ENCODE measurements at places on chromosomes 12 and 14.

- no peak for DNase-seq
These were observed 771.4 kb downstream of the AACS start for GRCh38 chr12:125836647-125837046.

GRCh38 chr12:49588721-49589516 lies 16.5 kb downstream of the FAM186B start:
- no peak for DNase-seq

DNA sequence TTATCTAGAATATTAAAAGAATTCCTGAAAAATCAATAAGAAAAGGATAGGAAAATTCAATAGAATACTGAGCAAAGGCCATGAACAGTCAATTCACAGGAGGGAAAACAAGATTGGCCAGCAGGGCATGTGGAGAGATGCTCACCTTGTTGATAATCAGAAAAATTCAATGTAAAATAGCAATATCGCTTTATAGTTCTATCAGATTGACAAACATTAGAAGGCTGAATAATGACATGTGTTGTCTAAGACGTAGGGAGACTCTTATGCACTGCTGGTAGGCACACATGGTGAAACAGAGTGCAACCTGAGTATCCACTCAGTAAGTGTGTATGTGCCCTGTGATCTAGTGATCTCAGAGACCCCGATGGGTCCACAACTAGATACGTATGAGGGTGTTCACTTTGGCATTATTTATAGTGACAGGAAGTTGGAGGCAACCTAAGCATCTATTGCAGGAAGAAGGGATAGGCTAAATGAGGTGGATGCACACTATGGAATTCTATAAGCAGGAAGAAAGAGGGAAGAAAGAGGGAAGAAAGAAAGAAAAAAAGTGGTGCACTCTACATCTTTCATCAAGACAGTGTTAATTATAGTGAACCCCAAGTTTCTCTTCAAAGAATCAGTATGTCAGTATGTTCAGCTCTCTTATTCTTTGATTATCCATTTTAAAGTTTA lies 3.8 kb upstream of the ANKRD33 start:
- DNase-seq: no peak

DNA sequence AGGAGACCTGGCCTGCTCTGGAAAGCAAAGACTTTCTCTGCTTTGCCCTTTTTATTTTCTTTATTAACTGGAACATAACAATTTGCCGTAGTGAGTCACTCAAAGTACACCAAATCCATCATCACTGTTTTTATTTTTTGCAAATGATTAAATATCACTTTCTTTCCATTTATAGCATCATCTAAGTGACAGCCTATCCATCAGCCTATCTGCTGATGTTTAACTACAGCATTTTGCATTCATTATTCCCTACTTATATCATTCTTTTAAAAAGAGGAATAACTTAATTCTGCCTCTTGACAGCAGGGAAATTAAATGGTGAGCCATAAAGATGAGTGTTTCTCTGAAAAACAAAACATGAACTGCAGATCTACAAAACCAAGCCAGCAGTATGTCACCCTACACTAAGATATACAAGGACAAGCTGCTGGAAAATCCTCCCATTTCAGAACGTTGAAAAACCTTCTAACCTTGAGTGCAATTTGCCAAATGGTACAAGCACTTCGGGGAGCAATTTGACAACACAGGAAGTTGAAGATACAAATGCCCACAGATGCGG lies 821.3 kb upstream of the TMEM132C start:
- DNase-seq: no peak

GRCh38 chr12:124411281-124411878 lies 116.5 kb downstream of the RFLNA start:
- DNase-seq: no peak

GRCh38 chr14:39055786-39056474 lies 47.1 kb downstream of the SEC23A start:
- DNase-seq: no peak

- no peak for DNase-seq
These were observed 26.1 kb downstream of the JDP2 start for GRCh38 chr14:75453817-75454434.

DNA sequence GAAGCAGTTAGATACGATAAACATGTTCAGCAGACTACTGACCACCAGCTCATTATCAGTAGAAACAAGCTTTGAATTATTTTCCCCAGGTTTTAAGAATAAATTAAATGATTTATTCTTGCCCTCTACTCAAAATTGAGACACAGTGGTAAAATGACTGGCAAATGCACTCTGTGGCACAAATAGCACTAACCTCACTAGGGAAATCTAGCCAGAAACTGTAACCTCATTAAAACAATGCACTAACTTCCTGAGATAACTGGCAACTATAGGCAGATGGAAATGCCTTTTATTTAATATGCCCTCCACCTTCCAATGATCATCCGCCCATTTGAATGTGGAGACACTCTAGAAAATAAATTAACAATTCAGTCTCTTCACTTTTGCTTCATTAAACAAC lies 33.2 kb downstream of the CPNE8 start:
- DNase-seq: no peak

GRCh38 chr12:127559349-127560040 lies 707.5 kb upstream of the TMEM132C start:
- no peak for DNase-seq

GRCh38 chr12:88144037-88144436 lies 1.9 kb downstream of the TMTC3 start:
- DNase-seq: no peak

GRCh38 chr14:72052356-72052755 lies 120.1 kb downstream of the RGS6 start:
- DNase-seq: no peak

DNA sequence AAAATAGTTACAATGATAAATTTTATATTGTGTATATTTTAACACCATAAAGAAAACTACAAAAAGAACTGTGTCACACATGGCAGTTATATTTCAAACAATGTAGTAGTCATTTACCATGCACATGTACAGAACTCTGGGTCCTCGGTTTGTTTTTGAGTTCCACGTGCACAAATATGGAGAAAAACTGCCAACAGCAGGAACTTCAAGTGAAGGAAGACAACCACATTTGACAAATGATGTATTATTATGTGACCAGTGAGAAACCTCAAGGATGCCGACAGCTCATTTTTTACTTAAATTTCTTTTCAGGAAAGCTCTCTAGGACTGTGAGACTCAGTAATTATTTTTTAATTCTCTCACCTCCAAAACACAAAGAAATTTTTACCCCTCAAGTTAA lies 244.2 kb upstream of the USP15 start:
- DNase-seq: no peak

DNA sequence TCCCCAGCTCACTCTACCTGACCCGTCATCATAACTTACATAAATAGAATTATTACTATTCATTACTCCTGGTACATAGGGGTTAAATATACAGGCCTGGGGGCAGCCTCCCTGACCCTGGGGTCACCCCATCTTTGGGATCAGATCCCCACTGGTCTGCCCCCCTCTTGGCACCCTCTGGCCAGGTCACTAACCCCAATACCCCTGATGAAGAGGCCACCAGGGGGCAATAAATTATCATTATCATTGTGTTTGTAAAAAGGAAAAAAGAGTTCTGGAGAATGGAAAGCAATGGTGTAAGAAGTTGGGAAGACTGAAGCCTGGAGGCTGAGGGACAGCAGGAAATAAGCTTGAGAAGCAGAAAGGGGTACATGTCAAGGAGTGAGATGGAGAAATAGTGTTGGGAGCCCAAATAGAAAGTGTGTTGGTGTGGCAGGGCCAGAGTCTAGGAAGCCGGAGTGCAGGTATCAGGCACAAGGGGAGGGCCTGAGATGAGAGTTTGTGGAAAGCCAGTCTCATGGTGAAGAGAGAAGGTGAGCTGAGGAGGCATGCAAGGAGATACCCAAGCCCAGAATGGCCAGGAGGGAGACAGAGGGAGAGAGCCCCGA lies 6.1 kb upstream of the AAAS start:
- DNase-seq: no peak

DNA sequence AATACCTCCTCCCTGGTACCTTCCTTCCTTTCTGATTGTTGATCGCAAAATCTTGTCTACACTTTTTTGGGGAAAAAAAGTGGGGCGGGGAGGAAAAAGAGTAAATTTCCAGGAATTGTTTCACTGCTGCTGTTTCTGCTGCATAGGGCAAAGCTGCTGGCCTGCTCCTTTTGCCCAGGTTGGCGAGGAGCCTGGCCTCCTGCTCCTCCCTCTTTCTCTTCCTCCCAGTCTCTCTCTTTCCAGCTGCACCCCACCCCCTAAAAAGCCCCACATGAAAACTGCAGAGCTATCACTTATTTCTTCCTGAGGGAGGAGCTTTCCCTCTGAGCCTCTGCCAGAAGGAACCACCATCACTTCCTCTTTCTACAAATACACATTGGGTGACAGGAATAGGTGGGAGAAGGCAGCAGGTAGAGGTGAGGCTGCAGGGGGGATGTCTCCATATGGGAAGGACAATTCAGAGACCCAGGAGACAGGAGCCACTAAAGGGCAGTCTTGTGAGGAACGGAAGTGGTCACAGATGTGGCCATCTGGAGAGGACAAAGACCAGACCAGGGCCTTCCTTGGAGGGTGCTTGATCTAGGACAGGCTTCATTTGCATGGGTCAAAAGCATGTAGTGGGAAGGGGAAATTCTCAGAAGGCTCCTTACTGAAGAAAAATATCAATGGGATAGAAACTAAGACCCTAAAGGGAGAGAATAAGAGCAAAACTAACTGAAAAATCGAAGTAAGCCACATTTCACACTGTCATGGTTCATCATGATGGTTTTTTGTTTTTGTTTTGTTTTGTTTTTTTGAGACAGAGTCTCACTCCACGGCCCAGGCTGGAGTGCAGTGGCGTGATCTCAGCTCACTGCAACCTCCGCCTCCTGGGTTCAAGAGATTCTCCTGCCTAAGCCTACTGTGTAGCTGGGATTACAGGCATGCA lies 14.8 kb downstream of the ZBTB39 start:
- no peak for DNase-seq

DNA sequence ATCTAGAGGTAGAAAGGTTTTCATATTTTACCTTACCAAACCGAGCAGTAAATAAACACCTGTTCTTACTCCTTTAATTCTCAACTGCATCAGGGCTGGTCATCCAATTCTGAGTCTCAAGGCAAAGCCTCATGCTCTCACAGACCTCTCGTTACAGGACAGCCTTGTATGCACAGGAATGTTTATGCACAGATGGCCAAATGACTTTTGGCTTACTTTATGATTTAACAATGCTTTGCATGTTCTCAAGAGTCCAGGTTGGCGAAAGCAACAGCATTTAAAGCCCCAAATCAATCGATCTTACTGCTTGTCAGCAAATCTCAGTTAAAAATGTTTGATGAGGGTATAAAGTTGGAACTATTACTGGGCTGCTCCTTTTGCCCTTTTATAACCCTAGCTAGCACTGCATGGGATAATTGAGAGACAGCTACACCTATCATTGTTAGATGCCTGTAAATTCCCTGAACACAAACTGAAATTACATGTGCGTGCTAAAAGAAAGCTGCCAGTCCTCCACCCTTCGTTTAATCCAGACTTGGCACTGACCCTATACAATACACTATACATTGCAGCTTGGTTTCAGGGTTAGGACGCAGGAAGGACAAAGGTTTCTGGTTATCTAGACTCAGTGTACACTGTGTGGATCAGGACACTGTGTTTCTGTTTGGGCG lies 63.6 kb downstream of the TMCC3 start:
- DNase-seq: no peak

GRCh38 chr12:7009512-7009911 lies 8.8 kb downstream of the LPCAT3 start:
- no peak for DNase-seq

DNA sequence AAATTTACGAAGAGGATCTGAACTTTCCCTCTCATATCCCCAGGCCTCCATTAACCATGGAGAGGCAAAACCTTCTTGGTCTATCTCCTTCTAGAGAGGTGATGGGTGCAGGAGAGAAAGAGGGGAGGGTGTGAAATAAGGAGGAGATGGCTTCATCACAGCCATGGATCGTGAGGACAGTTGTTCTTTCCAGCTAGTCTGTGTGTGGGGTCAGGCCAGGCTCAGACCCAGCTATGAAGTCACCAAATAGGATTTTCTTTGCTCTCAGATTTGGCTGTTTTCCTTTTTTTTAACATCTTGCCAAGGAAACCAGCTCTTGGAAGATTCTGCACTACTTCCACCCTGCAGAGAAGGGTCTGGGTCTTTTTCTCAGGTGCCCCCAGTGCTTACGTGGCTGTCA lies 64.9 kb upstream of the FAM181A start:
- DNase-seq: no peak

DNA sequence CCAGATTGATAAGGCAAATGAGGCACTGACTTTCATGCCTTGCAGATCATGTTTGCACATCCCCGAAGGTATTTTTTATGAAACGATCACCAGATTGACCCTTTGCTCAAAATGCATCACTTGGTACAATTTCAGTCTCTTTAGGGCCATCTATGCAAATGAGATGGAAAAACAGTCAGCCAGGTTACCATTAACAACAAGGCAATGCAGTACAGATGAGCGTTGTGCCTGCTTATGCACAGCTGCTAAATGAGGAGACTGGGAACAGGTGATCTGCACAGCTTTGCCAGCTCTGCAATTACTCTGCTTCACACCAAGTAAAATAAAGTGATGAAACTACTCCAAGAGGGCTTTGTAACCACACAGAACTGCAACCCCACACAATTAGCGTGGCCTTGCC lies 26.1 kb upstream of the PLEKHG7 start:
- no peak for DNase-seq

DNA sequence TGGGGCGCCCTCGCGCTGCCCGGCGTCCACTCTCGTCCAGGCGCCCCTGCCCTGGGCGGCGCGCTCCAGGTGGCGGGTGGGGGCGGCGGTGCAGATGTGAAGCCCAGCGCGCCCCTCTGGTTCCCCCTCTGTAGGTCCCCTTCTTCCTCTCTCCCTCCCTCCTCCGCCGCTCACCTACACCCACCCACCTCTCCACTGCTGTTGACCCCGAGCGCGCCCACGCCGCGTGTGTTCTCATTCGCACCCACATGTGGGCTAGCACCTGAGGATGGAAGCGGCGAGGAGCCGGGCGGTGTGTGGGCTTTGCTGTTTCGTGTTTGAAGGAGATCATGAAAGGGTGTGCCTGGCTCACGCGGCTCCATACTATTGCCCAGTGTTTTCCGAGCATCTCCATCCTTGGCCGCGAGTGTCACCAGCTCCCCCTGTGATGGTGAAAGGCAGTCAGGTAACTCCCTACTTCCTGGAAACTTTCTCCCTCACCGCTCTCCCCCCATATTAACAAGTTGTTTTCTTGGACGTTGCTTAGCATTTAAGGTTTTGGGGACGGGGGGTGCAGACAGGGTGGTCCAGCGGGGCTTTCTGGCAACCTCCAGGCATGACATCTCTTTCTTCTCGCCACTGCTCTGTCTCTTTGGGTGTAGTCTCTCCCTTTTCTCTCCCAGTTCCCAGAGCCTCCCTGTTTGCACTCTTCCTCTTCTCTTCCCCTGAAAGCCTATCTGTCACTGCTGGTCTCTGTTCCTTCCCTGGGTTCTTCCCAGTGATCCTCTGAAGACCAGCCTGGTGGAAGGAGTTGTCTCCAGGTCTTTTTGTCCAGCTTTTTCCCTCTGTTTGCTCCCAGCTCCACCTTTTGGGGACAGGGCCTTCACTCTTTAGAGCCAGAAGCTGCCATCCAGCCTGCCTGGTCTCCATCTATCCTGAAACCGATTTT lies 1.6 kb downstream of the CACNA1C start:
- no peak for DNase-seq

DNA sequence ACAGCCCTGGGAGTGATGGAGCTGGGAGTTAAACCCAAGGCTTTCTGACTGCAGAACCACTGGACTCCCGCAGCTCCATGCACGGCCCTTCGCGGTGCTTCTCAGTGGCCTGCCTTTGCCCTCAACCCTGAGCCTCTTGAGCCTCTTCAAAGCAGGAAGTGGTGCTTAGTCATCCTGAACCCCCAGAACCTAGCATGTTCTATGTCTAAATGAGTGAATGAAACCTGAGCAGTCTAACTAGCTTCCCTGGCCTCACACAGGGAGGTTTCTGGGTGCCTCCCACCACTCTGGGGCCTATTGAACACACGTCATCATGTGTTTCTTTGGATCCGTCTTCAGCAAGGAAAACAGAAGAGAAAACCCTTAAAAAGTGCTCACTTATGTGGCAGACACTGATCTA lies 117.9 kb upstream of the SFSWAP start:
- DNase-seq: no peak
